Kidney (tissue), 22 donors: ENCODE measurements at places on chromosomes 7 and 10. TPM values are rescaled to one million over a fixed set of nuclear protein-coding genes. Genes with fewer than 3 reads are reported as not detected.

DNA sequence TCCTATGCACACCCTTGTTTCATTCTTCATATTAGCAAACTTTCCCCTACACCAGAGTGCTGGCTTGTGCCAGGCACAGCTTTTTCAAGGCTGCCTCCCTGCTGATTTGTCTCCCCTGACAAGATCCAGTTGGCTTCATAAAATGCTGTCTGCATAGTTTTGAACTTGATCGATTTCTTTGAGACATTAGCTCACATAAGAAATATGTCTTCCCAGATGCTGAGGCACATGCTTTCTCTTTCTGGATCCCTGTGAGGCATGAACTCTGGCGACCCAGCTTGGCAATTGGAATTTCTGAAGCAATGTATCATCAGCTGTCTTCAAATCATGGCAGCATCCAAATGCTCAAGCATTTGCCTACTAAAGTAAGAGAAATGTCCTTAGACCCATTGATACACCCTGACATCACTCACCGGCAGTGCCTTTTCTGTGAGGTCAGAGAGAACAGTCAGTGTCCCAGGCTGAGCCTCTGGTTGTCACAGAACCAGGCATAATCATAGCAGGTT is 616.4 kb upstream of the GHITM start:
- DNase-seq = no peak

DNA sequence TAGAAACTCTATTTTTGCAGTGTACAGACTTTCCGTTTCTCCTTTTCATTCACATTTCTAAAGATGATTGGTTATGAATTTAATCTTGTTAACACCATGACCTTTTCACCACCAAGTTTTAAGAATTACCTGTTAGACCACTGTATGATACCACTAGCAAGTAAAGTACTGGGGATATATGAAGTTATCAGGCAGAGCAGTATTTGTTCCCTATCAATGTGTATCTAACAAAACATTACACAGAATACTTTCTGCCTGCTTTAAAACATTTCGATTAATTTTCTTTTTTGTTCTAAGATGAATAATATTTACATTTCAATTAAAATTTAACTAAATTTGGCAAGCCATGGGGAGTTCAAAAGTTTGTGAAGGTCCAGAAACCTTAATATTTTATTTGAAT is 49.9 kb upstream of the AHR start:
- no peak for DNase-seq

- DNase-seq = no peak
Measured at GRCh38 chr7:46949270-46949931, 632.5 kb downstream of the TNS3 start.

GRCh38 chr7:75953431-75953830 is 38.5 kb downstream of the POR start:
- DNase-seq = peak; percentile 56

- DNase-seq = no peak
Measured at GRCh38 chr10:514137-514671, 175.3 kb downstream of the DIP2C start.

GRCh38 chr7:149468208-149468607 is 7.3 kb upstream of the ZNF777 start:
- no peak for DNase-seq

- DNase-seq = no peak
Measured at GRCh38 chr7:985127-985416, 2.1 kb downstream of the CYP2W1 start.

DNA sequence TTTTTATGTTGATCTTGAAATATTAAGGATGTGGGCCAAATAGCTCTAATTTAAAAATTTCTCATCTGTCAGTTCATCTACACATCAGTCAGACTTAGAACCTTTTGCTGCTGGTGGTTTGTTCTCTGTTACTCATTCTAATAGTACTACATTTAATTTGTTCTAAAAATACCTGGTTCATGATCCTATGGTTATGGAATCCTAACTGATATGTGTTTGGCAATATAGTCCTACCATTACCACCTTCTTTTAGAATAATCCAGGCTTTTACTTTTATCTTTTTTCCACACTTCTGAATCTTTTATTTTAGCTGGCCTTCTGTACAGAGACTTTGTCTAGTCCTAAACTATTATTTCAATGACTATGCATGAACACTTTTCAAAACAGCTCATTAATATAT is 116.9 kb downstream of the SVOPL start:
- DNase-seq = no peak

DNA sequence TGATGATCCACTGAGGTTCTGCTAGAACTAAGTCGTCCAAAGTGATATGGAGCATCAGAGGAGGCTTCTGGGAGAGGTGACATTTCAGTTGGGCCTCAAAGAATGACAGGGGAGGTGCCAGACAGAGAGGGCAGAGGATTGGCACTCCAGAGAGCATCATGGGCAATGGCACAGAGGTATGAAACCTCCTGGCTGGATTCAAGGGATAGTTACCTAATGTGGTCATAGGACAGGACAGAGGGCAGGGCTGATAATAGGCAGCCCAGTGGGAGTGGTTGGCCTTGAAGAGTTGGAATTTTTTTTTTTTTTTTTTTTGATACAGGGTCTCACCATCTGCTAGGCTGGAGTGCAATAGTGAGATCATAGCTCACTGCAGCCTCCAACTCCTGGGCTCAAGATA is 7.6 kb downstream of the SRRM3 start:
- no peak for DNase-seq

DNA sequence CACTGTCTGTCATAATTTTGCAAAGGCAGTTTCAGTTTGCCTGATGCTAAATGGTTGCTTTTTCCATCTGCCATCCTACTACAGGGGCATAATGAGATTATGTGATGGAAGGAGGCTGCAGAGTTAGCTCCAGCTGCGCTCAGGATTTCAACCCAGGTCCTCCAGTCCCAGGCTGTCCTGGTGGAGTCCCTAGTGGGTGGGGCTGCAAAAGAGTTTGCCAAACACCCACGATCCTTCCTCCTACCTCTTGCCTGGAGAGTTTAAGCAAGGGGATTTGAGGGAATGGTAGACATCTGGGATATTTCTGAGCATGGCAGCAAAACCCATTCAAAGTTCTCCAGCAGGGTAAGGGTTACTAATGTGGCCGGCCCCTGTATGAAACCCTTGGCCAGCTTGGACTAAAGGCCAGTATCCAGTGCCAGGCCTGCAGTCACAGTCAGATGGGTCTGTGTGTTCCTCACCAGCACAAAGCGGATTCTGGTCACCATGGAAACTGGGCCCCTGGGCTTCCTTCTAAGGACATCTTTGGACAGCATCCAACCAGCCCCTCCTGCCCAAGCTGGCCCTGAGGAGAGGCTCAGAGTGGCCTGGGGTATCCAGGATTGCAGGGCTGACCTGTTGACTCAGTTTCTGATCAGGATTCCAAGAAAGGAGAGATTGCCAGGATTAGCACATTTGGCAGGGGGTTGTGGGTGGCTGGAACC is 42.7 kb upstream of the CHST3 start:
- DNase-seq = peak; percentile 54

DNA sequence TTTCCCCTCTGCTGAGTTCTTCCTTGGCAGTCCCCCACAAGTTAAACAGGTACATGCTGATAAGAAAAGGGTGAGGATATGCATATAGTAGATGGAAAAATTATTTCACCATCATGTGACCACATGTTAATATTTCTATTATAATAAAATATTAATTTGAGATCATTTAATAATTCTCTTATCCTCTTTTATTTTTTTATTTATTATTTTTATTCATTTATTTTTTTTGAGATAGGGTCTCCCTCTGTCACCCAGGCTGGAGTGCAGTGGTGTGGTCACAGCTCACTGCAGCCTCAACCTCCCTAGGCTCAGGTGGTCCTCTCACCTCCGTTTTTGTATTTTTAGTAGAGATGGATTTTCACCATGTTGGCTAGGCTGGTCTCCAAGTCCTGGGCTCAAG is 11.6 kb upstream of the GLI3 start:
- no peak for DNase-seq

DNA sequence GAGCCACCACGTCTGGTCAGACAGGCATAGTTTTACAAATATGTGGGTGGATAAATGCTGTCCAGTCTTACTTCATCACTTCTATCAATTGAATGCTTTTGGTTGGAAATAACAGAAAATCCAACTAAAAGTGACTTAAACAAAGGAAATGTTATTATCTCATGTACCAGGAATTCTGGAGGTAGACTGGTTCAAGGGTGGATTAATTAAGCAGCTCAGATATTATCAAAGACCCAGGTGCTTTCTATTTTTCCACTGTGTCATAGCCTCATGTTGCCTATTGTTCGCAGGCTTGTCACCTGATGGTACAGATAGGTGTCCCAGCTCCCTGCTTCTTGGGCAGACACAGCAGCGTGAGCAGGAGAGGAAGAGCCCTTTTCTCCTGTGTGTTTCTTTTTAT is 156.1 kb upstream of the CTBP2 start:
- DNase-seq = peak; percentile 22

- DNase-seq = no peak
Measured at GRCh38 chr10:9024210-9024609, 969.7 kb downstream of the GATA3 start.

- no peak for DNase-seq
Measured at GRCh38 chr7:37320140-37320847, 128.4 kb downstream of the ELMO1 start.

DNA sequence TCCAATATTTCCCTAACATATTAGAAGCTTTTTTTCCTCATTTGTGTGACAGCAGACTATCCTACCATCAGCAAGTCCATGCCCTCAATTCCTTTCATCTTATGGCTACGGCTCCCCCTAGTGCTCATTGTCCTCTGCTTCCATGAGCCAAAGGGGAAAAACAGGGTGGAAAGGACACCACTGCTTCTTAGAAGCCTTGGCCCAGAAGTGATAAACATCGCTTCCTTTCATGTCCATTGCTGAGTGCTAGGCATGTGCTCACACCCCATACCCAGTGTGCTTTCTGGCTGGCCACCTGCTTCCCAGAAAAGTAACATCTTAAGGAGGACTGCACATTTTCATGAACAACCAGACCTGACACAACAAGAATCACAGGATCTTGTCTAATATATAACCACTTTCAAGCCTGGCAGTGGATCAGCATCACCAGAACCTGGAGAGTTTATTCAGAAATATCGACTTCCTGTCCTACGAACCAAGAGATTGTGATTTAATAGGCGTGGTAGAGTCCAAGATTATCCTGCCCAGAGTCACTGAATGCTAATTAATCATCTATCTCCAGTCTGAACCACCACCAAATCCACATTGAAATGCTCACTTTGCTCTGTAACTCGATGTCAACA is 650.5 kb upstream of the SORCS1 start:
- DNase-seq = peak; percentile 88

GRCh38 chr7:70208236-70209063 is 610.2 kb downstream of the AUTS2 start:
- no peak for DNase-seq

DNA sequence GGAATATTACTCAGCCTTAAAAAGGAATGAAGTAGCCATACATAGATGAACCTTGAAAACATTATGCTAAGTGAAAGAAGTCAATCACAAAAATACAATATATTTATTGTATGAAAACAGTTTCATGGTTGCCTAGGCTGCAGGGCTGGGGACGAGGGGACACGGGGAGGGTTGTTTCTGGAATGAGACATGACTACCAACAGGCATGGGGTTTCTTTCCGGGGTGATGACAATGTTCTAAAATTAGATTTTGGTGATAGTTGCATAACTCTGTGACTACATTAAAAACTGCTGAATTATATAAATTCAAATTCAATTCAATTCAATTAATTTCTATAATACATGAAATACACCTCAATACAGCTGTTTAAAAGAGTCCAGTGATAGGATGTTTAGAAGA is 88.0 kb downstream of the ARHGAP22 start:
- DNase-seq = no peak

- peak; percentile 62 for DNase-seq
Measured at GRCh38 chr7:8295638-8296361, 33.8 kb upstream of the ICA1 start.

DNA sequence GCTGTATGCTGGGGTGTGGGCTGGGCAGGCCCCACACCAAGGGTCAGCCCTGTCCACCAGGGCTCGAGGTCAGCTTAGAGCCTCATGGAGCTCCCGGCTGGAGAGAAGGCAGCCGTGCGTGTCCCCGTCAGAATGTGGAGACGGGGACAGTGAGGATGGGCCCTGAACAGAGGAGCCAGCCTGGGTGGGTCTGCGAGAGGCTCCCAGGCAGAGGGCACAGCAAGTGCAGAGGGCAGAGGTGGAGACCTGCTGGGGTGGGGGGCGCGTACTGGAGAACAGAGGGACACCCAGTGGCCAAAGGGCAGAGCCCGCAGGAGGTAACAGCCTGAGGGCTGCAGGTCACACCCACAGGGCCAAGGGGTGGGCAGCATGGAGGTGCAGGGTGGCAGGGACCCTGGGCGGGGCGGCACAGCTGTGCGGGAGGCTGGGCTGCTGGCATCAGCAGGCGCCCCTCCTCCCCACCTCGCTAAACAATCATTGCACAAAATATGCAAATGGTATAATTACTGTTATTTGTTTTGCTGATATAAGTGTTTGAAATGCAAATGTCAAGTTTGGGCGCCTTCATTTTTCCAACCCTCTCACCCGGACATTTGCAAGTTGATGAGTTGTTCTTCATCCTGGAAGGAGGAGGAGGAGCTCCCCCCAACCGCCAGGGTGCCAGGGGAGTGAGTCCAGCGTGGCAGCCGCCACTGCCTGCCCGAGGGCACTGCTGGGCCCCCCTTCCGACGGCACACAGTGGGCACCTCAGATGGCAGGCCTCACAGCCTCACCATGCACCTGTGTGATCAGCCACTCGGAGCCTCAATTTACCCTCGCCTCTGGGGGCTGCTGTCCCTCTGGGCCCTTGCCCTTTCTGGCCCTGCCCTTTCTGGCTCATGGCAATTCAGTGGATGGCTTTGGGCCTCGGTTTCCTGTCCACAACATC is 35.0 kb downstream of the ELFN1 start:
- DNase-seq = no peak

DNA sequence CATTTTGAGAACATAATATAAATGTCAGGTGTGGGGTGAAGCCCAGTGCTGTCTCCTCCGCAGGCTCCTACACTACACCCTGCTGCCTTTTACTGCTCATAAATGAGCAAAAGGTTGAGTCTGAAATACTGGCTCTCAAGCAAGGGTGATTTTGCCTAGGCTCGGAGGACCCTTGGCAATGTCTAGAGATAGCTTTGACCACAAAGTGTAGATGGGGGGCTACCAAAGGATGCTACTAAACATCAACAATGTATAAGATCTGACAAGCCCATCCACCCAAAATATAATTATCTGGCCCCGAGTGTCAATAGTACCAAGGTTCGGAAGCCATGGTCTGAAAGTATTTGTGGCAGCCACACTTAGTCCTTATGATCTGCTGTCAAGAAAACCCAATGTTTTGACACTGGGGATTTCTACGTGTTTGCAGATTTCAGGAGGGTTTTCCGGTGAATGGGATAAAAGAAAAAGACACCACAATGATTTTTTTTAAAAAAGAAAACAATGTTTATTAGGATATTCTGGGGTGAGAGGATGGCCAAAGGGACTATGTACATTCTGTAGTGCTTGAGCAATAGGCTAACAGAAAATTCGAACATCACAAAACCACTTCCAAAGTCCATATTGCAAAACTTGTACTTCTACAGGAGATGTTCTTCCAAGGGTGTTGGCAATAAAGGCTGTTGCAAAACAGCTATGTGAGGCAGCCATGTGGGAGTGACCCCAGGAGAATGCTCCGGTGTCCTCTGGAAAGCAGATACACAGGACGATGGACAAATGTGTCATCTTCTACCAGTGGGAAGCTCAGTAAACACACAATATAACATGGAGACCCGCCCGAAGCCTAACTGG is 216.3 kb downstream of the GFRA1 start:
- no peak for DNase-seq

The BMS1 gene
- polyA plus RNA-seq = 6.0 TPM

The FGFR2 gene
- polyA plus RNA-seq = 20.2 TPM
